ENCODE measurements at places on chromosomes 1 and 21.
A peak's percentile ranks its signal among the peaks of the same experiment; 100 is the strongest.

DNA sequence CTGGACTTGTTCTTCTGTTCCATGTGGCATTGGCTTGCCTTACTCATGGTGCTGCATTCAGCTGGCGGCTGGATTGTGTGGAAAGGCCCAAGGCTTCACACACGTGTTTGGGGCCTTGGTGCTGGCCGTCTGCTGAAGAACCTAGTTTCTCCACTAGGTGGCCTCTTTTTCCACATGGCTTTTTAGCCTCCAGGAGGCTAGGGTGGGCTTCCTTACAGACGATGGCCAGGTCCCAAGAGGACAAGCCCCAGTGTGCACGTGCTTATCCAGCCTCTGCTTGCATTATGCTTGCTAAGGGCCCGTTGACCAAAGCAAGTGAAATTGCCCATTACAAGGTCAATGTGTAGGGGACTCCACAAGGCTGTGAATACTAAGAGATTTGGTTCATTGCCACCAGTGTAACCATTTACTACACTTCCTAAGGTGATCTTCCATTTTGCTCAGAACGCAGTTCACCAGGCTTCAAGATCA lies 47.5 kb upstream of the FOXO6 start:
- peak; percentile 25 for DNase-seq

GRCh38 chr1:57072401-57073110 lies 106.7 kb upstream of the C8B start:
- DNase-seq = peak; percentile 16

DNA sequence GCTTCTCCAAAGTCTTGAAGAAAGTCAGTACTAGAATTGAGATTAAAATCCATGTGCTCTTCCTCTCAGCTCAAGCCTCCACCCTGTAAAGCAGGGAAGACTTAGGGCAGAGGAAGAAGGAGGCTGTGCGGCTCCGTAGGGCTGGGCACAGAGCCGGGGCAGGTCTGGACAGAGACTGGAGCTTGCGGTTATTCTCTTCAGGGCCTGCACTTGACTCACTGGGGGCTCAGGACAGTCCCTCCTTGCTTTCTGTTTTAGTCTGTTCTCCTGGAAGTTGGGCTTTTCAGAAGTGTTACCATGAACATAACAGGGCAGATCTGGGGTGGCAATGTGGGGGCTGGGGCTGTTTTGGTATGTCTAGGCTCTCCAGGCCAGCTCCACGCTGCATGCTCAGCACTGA lies 21.6 kb upstream of the TRABD2B start:
- DNase-seq = no peak

GRCh38 chr1:24279590-24280232 lies 39.4 kb upstream of the GRHL3 start:
- no peak for DNase-seq

DNA sequence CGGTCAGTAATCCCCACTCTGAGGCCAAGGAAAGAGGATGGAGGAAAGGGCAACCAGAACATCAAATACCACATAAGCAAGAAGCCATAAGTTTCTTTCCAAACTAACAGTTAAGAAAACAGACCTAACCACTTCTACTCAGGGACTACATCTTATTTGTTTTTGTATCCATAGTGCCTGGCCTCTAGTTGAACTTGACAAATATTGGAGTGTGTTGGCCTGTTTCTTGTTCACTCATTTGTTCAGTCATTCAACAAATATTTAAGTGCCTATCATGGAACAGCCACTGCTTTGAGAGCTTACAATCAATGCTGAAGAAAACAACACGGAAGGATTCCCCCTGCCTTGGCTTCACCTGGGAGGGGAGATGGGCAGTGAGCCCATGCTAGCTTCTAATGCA lies 69.7 kb downstream of the ST6GALNAC3 start:
- no peak for DNase-seq

DNA sequence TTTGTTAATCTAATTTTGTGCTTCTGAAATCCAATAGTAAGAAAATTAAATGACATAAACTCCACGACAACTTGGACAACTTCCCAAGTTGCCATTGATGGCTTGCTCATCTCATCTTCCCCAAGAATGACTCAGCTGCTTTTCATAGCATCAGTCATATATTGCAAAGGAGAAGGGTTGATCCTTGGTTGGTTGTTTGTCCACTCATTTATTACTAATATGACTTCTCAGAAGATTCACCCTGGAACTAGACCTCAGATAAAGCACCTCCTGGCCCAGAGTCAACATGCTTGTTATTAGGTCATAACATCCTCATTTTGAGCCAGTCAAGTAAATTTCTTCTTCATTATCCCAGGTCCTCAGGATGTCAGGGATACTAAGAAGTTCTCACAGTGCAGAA lies 2.3 kb upstream of the LCE3D start:
- no peak for DNase-seq

DNA sequence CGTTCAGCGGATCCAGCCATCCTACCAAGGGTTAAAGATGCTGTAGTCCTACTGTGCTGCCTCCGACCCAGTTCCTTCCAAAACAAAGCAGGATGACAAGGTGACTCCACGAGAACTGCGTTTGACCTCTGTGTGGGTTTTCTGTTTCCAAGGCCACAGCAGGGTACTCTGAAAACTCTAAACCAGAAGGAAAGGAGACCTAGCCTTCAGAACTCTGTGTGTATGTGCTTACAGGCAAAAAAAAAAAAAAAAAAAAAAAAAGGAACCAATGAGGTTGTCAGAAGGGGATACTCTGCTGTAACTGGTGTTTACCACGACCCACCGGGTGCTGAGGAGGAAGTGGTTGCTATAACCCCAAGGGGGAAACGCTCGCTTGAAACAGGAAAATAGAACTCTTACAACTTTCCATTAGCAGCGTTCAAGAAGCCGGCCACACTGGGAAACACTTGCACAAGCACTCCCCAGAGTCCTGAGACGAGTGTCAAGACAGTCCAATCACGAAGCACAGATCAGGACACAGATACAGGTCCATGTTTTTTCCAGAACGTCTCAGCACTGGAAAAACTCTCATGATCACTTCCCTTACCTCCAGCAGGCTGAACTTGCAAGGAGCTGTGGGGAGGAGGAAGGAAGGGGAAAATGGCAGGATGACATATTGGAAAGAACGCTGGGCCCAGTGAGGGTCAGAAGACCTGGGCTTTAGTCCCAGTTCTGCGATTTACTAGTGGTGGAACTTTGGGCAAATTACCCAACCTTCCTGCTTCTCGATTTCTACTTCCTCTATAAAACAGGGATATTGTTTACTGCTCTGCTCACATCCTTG lies 64.0 kb downstream of the ITPKB start:
- DNase-seq = peak; percentile 62

- no peak for DNase-seq
These were observed 657.5 kb downstream of the PTPRU start for GRCh38 chr1:29893806-29894205.

DNA sequence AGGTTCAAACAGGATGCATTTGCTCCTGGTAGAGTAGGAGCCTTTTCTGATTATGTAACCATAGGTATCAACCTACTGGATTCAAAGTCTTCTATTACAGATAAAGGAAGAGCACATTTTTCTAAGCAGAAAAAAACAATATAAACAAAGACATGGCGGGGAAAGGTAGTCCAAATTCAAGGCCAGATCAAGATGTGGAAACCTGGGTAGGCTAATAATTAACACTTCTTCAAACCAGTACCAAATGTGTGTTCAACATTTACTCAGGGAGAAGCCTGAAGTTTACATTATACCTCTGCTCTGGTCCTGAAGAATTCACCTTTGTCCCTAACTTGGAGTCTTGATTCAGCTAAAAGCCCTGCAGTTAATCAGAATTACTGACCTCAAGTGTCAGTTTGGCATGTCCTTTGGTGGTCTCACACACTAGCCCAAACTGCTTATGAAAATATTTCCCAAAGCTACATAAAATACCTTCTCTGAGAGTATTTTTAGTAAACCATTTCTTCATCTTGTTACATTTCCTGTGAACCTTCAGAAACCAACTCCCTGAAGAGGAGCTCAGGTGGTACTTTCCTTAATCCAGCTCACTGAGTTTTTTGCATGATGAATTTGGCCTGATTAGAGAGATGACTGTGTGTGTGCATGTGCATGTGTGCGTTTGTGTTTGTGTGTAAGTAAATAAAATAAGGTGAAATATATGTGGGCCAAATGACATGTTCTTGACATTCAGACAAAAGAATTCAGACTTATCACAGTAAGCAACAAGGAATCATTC lies 70.2 kb downstream of the TOR3A start:
- no peak for DNase-seq

- DNase-seq = peak; percentile 80
These were observed 24.8 kb upstream of the THEM4 start for GRCh38 chr1:151934048-151934493.

- no peak for DNase-seq
These were observed 91.0 kb upstream of the SPATA6 start for GRCh38 chr1:48563021-48563420.

DNA sequence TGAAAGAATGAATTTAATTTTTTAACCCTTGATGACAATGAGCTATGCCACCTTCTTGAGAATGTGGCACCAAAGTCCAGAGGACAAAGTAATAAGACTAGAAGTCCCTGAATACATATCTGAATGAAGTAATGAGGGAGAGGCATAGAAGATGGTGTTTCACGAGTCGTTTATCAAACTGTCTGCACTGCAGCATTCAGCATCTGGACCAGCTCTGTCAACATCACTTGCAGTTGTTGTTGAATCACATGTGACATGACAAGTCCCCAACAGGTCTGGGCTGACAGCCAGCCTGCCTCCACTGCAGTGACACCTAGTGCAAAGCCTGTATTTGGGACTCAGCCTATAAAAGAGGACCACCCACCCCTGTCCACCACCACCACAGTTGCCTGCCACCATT lies 17.3 kb upstream of the GALNT2 start:
- no peak for DNase-seq

DNA sequence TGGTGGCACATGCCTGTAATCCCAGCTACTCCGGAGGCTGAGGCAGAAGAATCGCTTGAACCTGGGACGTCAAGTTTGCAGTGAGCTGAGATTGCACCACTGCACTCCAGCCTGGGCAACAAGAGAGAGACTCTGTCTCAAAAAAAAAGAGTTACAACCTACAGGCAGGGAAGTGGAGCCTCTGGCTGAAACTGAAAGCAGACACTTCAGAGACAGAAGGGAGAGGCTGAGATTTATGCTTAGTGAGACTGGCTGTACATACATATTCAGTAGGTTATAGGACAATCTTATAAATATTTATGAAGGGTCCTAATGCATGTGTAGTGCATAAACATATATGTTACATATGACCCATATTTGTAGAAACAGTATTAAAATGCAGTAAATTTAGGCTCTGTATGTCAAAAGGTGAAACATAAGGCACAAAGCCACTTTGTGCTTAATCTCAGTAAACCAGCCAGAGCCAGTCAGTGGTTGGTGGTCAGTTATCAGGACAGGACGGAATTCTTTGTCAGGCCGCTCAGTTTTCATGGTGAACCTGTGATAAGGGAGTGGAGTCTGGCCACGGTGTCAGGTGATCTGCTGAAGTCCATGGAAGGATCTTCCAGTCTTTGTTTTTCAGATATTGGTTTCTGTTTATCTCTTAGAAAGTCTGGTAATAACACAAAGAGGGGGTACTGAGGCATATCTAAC lies 13.7 kb downstream of the RHEX start:
- DNase-seq = peak; percentile 80

GRCh38 chr21:42384989-42385388 lies 10.9 kb downstream of the TMPRSS3 start:
- peak; percentile 21 for DNase-seq

GRCh38 chr1:154736841-154737240 lies 128.9 kb upstream of the ADAR start:
- peak; percentile 33 for DNase-seq

- DNase-seq = no peak
These were observed 61.8 kb downstream of the DTL start for GRCh38 chr1:212097360-212097759.

GRCh38 chr1:201944639-201945038 lies 1.7 kb downstream of the LMOD1 start:
- no peak for DNase-seq

GRCh38 chr1:85464497-85465098 lies 361 bp downstream of the DDAH1 start:
- peak; percentile 14 for DNase-seq

GRCh38 chr1:75134647-75135572 lies 722 bp downstream of the LHX8 start:
- no peak for DNase-seq

DNA sequence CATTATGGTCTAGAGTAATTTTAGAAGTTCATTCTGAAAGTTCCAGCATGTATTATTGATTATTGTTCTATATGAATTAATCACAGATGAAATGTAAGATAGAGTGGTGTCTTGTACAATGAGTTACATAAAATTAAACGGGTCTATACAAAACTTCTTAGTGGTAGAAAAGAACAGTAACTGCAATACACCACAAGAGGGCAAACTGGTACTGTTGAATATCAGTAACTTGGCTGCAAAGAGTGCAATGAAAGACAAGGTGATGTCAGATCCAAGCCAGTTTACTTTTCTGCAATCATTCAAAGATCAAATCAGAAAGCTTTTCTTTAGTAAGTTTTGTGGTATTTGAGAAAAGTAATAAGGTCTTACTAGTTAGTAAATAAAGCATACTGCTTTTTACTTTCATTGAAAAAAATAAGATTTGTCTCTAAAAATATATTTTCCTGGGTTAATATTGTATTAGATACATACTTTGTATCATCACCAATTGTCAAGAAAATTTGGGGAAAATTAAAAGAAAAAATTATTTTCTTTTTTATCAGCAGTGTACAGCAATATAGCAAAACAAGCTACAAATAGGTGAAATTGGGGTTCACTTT lies 66.4 kb upstream of the BTG3 start:
- peak; percentile 73 for DNase-seq

DNA sequence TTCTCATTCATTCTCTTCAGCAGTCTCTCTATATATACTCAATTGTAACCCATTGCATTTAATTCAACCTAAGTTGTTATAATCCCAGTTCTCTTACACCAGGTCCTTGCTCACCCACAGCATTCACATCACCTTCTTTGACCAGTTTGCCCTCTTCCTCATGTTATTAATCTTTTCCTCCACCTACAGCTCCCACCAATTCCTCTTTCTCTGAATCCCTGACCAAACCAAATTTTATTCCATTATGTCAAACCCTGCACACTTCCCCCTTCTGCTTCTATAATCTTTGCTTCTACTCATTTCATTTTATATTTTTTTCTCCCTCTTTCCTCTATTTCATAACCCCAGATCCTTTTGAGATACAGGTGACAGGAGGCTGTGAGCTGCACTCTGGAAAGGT lies 1.4 kb downstream of the CD1A start:
- no peak for DNase-seq

DNA sequence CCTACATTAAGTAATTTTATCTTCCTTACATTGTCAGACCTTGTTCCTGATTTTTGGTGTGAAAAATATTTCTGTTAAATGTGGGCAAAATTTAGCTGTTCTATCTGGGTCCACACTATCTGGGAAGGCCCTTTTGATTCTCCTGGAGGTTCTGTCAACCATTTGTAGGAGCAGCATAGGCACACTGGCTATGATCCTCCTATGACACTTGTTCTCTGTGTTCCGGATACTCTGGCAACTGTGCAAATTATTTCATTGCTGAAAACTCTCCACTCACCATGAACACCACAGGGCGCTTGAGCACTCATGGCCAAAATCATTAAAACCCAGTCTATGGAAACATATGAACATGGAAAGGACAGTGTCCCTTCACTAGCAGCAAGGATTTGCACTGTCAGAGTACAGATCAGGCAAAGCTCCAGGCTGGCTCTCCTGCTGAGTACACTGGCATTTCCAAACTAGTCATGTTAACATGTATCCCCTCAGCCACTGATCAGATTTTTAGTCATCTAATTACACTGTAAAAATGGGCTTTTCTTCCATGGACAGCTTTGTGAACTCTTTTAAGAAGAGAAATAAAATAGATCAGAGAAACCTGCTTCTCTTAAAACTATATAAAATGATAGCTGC lies 43.9 kb upstream of the SGIP1 start:
- DNase-seq = no peak

All from hematopoietic multipotent progenitor cell treated with erythropoietin and hydrocortisone succinate and interleukin-3 and kit ligand, for 8 days (in vitro differentiated cells).